ENCODE measurements at places on chromosomes 1 and 21.

- no peak overlapping the region for H3K4me3 ChIP-seq
- peaks cover 4% of the 10 kb centered on the region for H3K36me3 ChIP-seq
- no peaks in the 10 kb centered on the region for H3K27me3 ChIP-seq
- H3K27ac ChIP-seq, result no peak overlapping the region
- DNase-seq, result no peak
Observed at GRCh38 chr1:212440419-212440818, 7.7 kb downstream of the NENF start.

DNA sequence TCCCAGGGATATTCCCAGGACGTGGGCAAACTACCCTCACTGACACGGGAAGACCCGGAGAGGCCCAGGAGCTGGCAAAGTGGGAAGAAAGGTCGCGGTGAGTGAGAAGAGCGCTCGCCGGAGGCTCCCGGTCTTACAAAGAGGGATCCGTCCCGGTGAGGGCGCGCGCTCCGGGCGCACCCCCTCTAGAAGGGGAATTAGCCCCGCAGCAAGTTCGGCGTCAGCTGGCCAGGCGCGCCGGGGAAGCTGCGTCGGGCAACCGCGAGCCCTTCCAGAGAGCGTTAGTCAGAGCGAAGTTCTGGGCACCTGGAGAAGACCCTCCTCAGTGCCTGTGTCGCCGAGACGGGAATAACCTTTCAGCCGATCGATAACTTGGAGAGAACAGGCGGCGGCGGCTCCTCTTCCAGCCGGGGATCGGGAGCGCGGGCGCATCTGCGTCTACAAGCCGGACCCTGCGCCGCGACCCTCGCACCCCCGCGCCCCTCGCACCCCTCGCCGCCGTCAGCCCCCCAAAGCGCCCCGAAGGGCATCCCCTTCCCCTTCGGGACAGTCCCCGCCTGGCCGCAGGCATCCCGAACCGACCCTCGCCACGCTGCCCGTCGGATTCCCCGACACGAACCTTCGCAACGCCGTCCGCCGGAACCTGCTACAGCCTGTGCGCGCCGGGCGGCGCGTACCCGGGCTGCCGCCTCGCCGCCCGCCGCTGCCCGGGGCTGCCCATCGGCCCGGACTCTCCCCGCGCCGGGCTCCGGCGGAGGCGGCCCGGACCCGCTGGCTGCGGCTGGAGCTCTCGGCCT lies 485 bp downstream of the SIPA1L2 start:
- no peak overlapping the region for H3K4me3 ChIP-seq
- H3K4me1 ChIP-seq, result peaks cover 10% of the 10 kb centered on the region
- no peak for DNase-seq
- no peak overlapping the region for H3K27ac ChIP-seq
- no peaks in the 10 kb centered on the region for H3K36me3 ChIP-seq
- H3K27me3 ChIP-seq, result no peaks in the 10 kb centered on the region

- H3K4me3 ChIP-seq, result no peak overlapping the region
- H3K27me3 ChIP-seq, result no peaks in the 10 kb centered on the region
- H3K4me1 ChIP-seq, result peaks cover 45% of the 10 kb centered on the region
- peaks cover 21% of the 10 kb centered on the region for H3K36me3 ChIP-seq
- no peak overlapping the region for H3K27ac ChIP-seq
Observed at GRCh38 chr1:167538657-167539056, 14.9 kb downstream of the CREG1 start.

DNA sequence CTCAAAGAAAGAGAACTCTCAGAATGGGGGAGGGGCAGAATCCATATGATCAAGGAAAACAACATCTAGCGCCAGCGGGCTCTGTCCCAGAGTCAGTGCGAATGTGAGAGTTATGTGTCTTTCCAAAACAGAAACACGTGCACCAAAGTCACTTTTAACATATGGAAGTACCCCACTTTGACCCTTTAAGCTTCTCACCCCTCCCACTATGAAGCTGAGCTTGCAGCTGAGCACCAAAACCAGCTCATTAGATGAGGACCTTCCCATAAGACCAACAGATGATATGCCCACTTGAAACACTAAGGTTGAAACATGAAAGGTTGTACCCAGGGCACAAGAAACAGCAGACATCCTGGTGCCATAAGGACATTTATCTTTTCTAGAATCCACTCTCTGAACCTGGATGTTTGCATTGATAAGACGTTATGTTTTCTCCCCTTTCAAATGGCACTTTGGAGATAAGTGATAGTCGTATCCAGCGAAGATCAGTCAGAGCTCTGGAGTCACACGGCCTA lies 171.0 kb downstream of the TGFBR3 start:
- no peaks in the 10 kb centered on the region for H3K36me3 ChIP-seq
- DNase-seq, result no peak
- no peak overlapping the region for H3K4me3 ChIP-seq
- H3K27me3 ChIP-seq, result no peaks in the 10 kb centered on the region
- no peak overlapping the region for H3K27ac ChIP-seq

DNA sequence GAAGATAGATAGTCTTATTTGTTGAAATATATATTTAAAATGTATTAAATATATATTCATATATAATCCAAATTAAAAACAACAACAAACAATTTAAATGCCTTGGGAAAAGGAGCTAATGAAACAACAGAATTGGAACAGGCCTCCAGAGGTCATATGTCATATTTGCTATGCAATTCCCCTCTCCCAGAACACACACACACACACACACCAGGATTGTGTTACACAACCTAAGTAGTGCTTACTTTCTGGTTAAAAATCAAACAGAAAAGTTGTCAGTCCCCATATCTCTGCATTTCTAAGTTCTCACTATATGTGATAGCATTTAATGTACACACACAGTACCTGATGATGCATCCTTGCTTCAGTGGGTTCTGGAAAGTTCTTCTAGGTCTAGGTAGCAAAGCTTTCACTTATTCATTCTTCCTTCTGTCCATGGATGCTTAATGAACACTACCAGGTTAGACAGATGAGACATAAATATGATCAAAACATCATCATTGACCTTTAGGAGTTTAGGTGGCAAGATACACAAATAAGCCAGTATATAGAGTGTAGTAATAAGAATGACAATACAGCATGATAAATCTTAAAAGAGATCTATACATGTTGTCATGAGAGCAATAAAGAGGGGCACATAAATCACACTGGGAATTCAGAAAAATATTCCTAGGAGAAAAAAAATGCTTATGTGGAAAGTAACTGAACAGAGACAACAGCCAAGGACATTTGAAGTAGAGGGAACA lies 662.8 kb downstream of the PTPRC start:
- no peak overlapping the region for H3K27ac ChIP-seq
- no peaks in the 10 kb centered on the region for H3K36me3 ChIP-seq
- H3K4me3 ChIP-seq, result no peak overlapping the region
- H3K4me1 ChIP-seq, result no peaks in the 10 kb centered on the region

DNA sequence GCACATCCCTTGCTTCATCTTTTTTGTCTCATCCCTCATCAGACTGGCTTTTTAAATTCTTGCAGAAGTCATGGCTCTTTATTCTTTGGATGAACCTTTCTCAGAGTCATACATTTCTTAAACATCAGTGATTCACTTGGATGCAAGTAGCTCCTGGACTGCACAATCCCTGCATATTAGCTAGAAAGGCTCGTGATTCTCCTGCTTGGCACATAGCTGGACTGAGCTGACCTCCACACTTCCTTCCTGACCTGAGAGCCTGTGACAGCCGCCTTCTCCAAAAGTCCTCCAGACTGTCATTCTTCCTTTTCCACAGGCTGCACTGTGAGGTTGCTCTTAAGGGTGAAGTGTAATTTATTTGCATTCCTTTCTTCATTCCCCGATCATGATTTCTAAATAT lies 109.4 kb downstream of the RGL1 start:
- H3K27me3 ChIP-seq, result no peaks in the 10 kb centered on the region
- H3K36me3 ChIP-seq, result no peaks in the 10 kb centered on the region
- no peak overlapping the region for H3K27ac ChIP-seq

DNA sequence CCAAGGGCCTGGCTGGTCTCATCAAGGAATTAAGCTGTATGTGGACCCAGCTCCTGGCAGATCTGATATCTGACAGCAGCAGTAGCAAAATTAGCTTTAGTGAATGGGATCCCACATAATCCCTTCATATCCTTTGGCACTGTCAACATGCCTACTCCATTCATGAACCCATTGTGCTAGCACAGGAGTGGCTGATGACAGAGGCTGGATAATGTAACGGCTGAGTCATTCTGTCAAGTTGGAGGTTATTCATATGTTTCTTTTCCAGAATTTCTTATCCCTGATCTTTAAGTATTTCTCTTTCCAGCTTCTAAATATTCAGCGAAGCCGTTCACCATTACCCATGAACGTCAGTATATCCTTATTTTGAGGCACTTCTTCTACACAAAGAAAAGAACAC lies 84.3 kb downstream of the EXTL2 start:
- no peaks in the 10 kb centered on the region for H3K4me1 ChIP-seq
- H3K27me3 ChIP-seq, result no peaks in the 10 kb centered on the region
- no peak for DNase-seq
- H3K36me3 ChIP-seq, result no peaks in the 10 kb centered on the region

DNA sequence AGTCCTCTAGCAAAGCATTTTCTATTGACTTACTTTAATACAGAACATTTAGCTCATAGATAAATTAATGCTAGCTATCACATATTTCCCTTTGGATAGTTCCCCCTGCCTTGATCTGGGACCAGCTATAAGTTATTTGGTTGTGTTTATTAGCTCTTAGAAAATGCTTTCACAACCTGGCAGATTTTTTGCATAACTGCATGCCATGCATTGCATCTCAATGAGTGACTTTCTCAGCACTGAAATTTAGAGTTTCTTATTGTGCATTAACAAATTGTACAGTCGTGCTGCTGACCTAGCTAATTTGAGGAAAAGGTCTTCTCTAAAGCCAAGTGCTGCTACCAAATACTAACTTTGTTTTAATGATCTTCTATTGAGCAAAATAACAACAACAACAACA lies 164.8 kb downstream of the PLPPR5 start:
- H3K36me3 ChIP-seq, result no peaks in the 10 kb centered on the region
- no peak overlapping the region for H3K4me3 ChIP-seq
- no peak overlapping the region for H3K27ac ChIP-seq
- no peak for DNase-seq

GRCh38 chr21:16258844-16259611 lies 529.2 kb downstream of the USP25 start:
- no peaks in the 10 kb centered on the region for H3K4me1 ChIP-seq
- H3K4me3 ChIP-seq, result no peak overlapping the region
- DNase-seq, result no peak
- no peaks in the 10 kb centered on the region for H3K36me3 ChIP-seq
- H3K27ac ChIP-seq, result no peak overlapping the region
- H3K27me3 ChIP-seq, result no peaks in the 10 kb centered on the region

DNA sequence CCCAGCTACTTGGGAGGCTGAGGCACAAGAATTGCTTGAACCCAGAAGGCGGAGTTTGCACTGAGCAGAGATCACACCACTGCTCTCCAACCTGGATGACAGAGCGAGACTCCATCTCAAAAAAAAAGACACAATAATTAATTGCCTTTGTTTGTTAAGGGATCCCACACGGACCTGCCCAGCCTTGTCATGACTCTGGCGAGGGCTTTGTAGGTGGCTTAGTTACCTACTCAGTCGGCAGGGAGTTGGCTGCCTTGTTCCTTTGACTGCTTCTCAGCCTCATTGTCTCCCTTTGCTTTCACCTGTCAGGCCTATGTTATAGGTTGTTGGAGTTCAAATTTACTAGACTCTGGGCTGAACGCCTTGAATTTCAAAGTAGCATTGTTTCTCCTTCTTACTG lies 82.0 kb downstream of the UBE4B start:
- H3K27me3 ChIP-seq, result no peaks in the 10 kb centered on the region
- H3K36me3 ChIP-seq, result no peaks in the 10 kb centered on the region
- peaks cover 3% of the 10 kb centered on the region for H3K4me1 ChIP-seq
- no peak overlapping the region for H3K4me3 ChIP-seq

GRCh38 chr1:115302390-115302961 lies 35.6 kb downstream of the NGF start:
- H3K36me3 ChIP-seq, result no peaks in the 10 kb centered on the region
- DNase-seq, result no peak
- H3K27ac ChIP-seq, result no peak overlapping the region
- no peaks in the 10 kb centered on the region for H3K27me3 ChIP-seq
- H3K4me3 ChIP-seq, result no peak overlapping the region

Data from Karpas-422 (cell line).